ENCODE measurements at places on chromosomes 5 and 9.

DNA sequence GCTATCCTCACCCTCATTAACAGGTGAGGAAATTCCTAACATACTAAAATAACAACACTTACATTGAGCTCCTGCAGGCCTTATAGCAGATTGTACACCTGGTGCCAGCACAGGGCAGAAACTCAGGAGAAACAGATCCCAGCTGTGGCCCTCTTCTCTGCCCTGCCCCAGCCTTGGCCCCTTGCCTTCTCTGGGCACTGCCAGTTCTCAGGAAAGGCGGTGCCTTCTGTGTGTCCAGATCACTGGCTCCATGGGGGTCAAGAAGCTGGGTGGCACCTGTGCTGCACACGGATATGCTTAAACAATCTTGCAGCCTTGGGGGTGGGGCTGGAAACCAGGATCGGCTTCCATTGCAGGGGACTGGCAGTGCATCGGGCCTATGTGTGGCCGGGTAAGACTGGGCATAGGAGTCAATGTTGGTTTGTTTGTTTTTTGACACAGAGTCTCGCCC lies 19.3 kb downstream of the KYAT1 start:
- DNase-seq, result no peak

GRCh38 chr9:89748831-89749499 lies 144.2 kb downstream of the GADD45G start:
- DNase-seq, result no peak

- peak; percentile 84 for DNase-seq
Measured at GRCh38 chr5:173472164-173472563, 143.9 kb upstream of the STC2 start.

- no peak for DNase-seq
Measured at GRCh38 chr9:26694381-26695297, 198.0 kb downstream of the CAAP1 start.

DNA sequence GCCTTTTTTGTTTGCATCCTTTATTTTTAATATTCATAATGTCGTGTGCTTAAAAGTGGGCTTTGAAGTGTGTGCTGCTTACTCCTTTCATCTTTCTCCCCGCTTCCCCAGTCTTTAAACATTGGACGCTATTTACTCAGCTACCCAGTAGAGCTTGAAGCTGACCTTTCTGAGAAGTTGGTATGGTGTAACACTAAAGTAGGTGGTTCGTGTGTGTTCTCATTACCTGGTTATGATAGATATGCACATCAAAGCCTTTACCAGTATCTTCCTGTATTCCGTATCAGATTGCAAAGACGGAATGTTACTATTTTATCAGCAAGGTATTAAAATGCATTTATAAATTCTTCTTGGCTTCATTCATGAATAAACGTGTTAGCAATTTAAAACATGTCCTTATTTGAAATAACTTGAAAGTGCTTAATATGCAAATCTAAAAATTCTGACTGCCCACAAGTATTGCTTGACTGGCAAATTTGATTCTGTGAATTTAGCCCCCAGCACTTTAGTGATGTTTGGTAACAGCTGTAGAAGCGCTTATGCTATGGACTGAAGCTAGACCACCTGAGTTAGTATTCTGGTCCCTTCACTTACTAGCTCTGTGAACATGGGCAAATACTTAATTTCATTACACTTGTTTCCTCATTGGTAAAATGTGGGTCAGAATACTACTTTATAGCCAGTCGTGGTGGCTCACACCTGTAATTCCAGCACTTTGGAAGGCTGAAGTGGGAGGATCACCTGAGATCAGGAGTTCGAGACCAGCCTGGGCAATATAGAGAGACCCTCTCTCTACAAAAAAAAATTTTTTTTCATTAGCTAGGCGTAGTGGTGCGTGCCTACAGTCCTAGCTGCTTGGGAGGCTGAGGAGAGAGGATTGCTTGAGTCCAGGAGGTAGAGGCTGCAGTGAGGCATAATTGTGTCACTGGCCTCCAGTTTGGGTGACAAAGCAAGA lies 1.7 kb downstream of the RRAGA start:
- DNase-seq, result peak; percentile 12

Measured in RCC 7860 (cell line).